ENCODE measurements at places on chromosomes 11 and 22. TPM values are rescaled to one million over a fixed set of nuclear protein-coding genes. Genes with fewer than 3 reads are reported as not detected.

DNA sequence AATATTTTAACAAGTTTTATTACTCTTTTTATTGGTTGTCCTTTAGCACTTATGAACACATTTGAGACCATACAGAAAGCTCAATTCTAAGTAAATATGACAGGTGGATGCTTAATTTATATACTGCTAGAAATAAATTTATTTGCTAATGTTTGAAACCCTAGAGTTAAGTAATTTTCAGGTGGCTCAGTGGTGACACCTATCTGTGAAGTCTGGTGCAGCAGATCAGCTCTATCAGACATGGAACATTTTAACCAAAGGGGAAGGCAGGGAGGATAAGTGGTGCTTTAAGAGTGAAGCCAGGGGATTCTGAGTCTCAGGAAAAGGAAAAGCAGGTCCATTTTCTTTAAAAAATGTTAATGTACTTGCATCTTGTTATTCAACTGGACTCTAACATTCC is 175.8 kb downstream of the DSCAML1 start:
- no peak for DNase-seq

- no peak for DNase-seq
Observed at GRCh38 chr11:6362185-6362872, 27.9 kb upstream of the SMPD1 start.

DNA sequence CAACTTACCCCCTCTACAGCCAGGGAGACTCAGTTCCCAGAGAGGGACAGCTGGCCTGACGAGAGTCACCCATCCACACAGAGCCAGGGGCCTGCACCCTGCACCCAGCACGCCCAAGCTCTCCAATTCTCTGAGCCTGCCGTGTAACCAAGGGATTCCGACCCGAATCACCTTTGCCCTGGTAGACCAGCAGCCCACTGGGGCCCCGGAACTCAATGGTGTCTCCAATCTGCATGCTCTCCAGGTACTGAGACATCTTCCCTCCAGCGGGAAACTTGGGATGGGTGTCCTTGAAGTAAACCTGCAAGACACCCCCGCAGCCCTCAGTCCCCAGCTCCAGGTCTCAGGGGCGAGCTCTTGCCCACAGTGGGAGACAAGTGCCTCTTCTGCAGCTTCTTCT is 12.4 kb downstream of the ATP5MGL start:
- no peak for DNase-seq

- no peak for DNase-seq
Observed at GRCh38 chr11:47389577-47390421, 11.5 kb upstream of the SPI1 start.

- DNase-seq, result no peak
Observed at GRCh38 chr11:111035746-111036145, 209.8 kb upstream of the POU2AF2 start.

DNA sequence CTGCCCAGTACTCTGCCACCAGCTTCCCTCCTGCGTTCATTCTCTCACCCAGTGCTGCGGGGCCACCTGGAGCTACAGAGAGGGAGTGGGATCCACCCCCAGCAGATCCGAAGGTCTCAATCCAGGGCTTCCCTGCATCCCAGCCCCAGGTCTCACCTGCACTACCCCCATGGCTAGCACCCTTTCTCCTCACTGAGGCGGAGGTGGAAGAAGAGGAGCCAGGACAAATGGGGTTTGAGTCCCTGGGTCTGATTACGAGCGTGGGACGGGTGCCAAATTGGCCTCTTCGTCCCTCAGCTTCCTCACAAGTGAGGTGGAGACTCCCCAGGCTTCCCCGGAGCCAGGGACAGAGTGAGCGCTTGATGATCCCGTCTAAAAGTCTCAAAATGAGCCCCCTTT is 64.2 kb downstream of the NFAM1 start:
- no peak for DNase-seq

DNA sequence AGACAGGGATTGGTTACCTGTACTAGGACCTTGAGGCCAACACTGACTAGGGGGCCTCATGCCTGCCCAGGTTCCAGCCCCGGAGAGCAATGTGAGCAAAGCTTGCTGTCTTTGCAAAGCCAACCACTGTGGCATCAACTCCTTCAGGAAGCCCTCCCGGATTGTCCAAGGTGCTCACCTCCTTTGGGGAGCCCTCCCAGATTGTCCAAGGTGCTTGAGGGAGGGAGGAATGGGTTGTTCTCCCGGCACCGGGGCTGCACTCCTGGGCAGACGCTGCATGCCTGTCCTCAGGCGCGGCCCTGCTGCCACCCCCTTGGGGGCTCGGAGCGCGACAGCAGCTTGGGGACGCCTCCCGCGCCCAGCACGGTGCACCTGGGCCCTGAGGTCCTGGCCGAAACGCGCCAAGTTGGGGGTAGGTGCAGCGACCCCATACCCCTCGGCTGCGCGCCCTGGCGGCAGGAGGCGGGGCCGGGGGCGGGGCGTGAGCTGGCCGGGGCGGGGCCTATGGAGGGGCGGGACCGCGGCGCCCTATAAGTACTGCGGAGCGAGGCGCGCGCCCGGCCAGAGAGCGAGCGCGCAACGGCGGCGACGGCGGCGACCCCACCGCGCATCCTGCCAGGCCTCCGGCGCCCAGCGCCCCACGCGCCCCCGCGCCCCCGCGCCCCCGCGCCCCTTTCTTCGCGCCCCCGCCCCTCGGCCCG is at the start of gene CD81:
Gene CD81 (plus strand): TSS at position 560 of the 701 bp plus-strand sequence. CDS start 240 bp downstream, outside the sequence.
- DNase-seq, result peak; percentile 60

- no peak for DNase-seq
Observed at GRCh38 chr22:25053153-25053805, 100.8 kb downstream of the KIAA1671 start.

DNA sequence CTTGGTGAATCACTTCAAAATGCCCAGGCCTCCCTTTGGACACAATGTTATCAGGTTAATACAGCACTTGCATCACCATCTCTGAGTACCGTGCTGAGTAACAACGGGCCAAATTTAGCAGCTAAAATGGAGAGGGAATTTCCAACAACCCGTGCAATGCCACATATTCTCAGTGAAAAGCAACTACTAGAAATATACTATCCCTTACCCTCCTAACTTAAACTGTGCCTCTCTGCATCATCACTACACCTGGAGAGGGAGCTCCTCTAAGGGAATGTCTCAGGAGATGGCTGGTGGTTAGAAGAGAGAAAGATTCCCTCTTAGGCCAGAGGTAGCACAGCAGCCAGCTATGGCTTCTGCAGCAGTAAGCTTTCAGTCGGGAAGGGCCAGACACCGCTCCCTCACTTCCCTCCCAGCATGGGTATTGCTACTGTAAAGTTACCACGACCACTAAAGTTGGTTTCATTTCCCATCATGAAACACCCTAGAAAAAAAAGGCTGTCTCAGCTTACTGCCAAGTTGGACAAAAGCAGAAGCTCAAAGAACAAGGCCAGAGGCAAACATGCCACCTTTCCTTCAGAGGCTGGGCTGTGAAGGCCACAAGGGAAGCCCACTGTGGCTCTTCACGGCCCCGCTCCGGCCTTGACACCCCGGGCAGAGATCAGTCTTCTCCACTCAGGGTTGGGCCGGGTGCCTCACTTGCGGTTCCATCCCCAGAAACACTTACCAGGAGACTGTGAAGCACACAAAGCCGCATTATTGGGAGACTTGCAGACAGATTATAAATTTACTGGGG is 3.9 kb downstream of the MAML2 start:
- peak; percentile 54 for DNase-seq

DNA sequence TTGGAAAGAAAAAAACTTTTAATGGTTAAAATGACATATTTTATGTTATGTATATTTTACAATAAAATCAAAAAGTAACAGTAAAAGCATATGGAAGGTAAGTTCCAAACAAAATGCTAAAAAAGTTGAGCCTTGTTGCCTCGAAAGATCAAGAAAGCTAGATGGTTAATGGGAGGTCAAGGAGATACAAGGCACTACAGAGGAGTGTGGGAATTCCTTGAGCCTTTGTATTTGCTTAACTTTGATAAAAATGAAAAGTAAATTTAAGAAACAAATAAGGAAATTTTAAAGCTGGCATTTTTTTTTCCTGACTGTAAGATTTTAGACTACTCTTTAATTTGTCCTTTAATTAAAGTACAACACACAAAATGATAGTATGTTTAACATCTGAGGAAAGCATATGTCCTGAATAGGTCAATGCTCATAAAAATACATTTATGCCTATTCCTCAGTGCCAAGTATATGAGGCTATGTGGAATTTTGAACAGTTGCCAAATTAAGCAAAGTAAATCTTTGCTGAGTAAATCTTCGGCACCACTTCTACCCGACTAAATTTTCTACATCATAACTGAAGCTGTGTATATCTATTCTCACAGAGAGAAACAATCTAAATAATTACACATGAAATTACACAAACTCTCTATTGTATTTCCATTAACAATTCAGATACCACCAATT is 108.8 kb downstream of the TTC28 start:
- no peak for DNase-seq

GRCh38 chr11:70539360-70540095 is 141.2 kb downstream of the CTTN start:
- no peak for DNase-seq

DNA sequence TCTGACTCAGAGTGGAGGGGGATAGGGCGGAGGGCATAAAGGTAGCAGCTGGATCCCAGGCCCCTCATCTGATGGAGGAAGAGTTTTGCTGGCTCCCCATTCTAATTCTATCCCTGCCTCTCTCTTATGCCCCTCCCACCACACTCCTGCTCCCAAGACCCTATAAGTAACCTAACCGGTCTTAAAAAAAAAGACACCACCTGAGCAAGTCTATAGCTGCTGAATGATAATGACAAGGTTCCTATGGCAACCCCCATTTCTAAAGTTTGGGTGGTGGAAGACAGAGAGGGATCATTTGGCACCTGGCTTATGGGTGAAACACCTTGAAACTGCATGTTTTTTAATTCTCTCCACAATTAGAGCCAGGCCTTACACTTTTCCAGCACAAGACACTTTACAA is 69.6 kb downstream of the LARGE1 start:
- DNase-seq, result no peak

GRCh38 chr11:12042215-12042676 is 33.8 kb upstream of the DKK3 start:
- no peak for DNase-seq

DNA sequence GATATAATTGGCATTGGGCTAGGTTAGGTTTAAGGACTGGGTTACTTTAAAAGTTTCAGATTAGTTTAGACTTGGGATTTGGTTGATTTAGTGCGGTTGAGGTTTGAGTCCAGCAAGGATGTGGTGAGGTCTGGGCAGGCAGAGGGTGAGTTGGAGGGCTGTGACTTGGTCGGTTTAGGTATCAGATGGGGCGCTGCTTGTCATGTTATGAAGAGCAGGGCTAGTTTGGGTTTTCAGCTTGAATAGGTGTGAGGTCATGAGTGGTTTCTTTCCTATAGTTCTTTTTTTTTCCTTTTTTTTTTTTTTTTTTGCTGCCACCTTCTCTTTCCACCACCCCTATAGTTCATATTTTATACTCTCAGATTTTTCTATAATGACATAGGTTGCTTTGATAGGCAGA is 4.8 kb downstream of the CLCF1 start:
- DNase-seq, result peak; percentile 61

GRCh38 chr22:42880815-42881214 is 23.7 kb upstream of the ARFGAP3 start:
- DNase-seq, result no peak

GRCh38 chr11:9747828-9748227 is 84.0 kb downstream of the SWAP70 start:
- DNase-seq, result no peak

DNA sequence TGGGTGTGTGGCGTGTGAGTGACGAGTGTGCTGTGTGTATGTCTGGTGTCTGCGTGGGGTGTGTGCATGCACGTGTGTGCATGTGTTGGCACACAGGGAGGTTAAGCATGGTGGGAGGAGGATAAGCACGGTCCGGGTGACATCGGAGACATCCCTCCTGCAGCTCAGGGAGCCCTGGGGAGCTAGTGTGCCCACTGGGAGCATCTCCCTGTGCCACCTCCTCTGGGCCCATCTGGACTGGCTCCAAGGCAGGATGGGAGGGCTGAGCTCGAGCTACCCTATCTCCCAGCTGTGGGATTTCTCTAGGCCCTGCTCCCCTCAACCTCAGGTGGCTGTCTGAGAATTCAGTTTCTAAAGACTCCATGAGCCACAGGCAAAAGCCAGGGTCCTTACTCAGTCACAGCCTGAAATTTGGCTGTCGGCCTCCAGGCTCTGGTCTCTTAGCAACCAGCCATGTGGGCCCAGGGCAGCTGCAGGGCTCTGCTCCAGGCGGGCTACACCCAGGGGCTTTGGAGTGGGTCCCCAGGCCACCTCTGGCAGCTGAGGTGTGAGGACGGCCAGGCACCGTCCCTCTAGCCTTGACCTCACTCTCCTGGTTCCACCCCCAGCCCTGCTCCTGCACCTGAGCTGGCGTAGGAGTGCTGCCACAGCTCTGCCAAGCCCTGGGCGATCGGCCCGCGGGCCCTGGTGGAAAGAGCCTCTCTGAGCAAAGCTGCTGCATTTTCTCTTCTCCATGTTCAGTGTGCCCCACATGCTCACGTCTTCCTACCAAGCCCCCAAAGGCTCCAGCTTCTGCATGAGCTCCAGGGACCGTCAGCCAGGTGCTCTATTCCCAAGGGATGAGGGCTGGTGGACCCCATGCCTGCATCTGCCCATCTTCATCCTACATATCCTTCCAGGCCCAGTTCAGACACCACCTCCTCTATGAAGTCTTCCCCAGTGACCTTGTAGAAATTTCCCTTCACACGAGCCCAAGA is 39.7 kb downstream of the RTL6 start:
- no peak for DNase-seq

DNA sequence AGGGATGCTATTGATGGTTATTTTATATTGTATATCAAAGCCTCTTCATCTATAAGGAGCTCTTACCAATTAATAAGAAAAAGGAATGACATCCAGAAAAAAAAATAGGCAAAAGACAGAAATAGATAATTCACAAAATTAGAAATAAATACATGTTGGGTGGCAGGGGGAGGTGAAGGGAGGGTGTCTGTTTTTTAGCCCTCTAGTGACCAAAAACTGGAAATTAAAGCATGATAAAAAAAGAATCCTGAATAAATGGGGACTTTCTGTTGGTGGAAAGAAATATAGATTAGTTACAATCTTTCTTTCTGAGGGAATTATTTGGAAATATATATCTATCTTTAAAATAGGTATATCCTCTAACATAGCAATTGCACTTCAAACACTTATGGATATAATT is 42.0 kb upstream of the TTC36 start:
- DNase-seq, result no peak

DNA sequence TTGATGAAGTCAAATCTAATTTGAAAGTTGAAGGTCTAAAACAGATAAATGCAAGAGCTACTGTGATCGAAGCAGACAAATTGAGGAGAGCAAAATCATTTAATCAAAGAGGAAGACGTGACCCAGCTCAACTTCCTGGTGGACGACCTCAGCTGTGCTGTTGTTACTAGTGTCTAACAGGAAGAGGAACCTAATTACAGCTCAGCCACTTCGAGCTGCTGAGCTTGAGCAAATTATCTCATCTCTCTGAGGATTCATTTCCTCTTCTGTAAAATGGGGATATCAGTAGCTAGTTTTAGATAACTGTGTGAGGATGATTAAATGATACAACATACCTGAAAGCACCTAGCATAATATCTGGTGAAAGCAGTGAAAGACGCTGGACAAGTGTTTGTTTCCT is 48.6 kb upstream of the OLFML1 start:
- DNase-seq, result no peak

MMP11 gene
- 0.46 TPM for total RNA-seq

MORC2 gene
- total RNA-seq, result 42.0 TPM

ART1 gene
- not detected for total RNA-seq

SLC22A8 gene
- not detected for total RNA-seq

TOMT gene
- total RNA-seq, result not detected

KDM4E gene
- total RNA-seq, result not detected

C22orf15 gene
- total RNA-seq, result 0.72 TPM
